ENCODE measurements at places on chromosomes 3 and 15.

DNA sequence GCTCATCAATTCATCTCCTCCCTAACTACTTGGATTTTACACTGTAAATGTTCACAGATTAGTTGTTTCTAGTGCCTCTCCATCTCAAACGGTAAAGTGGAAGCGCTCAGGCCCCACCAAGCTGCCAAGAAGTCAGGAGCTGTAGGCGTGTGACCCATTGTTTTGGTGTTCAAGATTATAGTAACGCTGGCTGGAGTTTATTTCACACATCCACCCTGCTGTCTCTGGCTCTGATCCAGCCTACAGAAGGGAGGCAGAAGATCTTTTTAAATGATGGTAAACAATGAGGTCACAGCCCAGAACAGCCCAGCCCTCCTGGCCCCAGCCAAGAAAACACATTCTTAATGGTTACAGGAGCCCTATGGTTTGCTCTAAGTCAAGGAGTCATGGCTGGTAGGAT is 25.7 kb upstream of the GALNT15 start:
- DNase-seq, result no peak

GRCh38 chr15:78675206-78675605 is 34.2 kb upstream of the CHRNB4 start:
- no peak for DNase-seq

DNA sequence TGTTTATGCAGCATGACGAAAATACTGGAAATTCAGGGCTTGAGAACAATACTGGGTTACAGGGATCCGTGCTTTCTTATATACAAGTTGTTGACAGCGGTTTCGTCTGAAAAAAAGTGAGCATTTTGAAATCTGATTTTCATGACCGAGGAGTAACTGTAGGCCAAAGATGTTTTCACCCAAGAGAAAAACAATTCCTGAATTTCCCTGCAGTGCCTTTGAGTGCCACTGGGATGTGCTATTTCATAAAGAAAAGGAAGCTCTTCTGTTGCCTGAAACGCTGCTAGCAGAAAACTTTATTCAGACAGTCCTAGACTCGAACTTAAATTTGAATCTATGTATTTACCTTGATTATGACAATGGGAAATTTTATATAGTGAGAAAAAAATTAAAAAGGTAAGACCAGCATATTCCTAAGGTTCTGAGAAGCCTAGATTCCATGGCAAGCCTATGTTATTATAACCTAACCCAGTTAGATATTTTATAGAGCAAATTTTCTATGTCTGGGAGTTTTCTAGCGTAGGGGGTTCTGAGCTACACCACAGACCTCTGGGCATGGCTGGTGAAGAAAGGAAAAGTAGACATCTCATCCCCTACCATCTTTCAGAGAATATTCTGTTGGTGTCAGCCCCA is 30.2 kb downstream of the KCNAB1 start:
- DNase-seq, result peak; percentile 50

DNA sequence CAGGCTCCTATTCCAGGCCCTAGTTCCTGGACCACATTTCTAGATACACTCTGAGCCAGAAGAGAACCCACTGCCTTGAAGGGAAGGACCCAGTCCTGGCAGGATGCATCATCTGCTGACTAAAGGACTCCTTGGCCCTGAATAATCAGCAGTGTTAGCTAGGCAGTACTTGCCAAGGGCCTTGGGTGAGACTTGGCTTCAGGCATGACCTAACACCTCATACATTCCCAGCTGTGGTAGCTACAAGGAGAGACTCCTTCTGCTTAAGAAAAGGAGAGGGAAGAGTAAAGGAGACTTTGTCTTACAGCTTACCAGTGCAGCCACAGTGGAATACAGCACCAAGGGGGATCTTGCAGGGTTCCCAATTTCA is 26.4 kb downstream of the PEAK1 start:
- DNase-seq, result no peak

DNA sequence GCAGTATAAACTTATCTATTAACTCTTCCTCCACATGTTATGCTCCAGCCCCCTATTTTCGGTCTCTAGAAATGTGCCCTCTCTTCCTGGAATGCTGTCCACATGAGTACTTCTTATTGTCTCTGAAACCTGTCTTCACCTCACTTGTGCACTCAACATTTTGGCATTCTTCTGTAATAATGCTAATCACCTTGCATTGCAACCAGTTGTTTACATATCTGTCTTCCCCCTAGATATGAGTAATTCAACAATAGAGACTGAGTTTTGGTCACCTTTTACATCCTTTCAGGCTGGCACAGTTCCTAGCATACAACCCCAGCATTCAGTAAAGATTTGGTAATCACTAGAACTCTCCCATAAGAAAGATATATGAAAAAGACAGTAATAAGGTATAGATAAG is 17.2 kb downstream of the CCDC80 start:
- DNase-seq, result no peak

- no peak for DNase-seq
Observed at GRCh38 chr15:99630607-99631131, 64.9 kb downstream of the MEF2A start.

DNA sequence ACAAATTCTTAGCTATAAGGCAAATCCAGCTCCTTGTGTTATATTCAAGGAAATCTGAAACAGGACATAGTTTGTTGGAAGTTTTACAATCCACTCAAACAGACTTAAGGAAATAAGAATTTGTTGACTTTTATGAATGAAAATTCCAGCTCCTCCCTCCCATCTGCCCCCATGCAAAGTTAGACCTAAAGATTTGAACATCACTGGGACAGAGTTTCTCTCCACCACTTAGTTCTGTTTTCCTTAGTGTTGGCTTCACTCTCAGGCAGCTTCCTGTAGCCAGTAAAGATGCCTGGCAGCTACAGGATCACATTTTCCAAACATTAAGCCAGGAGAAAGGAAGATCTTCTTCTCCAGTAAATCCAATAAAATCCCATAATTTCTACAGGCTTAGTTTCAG is 265.0 kb downstream of the TAFA4 start:
- DNase-seq, result no peak

- DNase-seq, result no peak
Observed at GRCh38 chr3:153976891-153977554, 144.2 kb upstream of the ARHGEF26 start.

- DNase-seq, result no peak
Observed at GRCh38 chr15:27094235-27094634, 123.3 kb downstream of the GABRG3 start.

- no peak for DNase-seq
Observed at GRCh38 chr3:5056111-5056391, 66.0 kb upstream of the ARL8B start.

GRCh38 chr3:157081626-157082210 is 78.2 kb downstream of the CCNL1 start:
- DNase-seq, result peak; percentile 71

- DNase-seq, result no peak
Observed at GRCh38 chr15:83613714-83614113, 40.2 kb upstream of the ADAMTSL3 start.

Data from hematopoietic multipotent progenitor cell treated with erythropoietin and hydrocortisone succinate and interleukin-3 and kit ligand, for 17 days (in vitro differentiated cells).